Breast epithelium (tissue), 4 donors: ENCODE measurements at places on chromosomes 12 and 14.
A peak's percentile ranks its signal among the peaks of the same experiment; 100 is the strongest.

- DNase-seq = no peak
Measured at GRCh38 chr12:68631227-68631626, 20.5 kb downstream of the RAP1B start.

DNA sequence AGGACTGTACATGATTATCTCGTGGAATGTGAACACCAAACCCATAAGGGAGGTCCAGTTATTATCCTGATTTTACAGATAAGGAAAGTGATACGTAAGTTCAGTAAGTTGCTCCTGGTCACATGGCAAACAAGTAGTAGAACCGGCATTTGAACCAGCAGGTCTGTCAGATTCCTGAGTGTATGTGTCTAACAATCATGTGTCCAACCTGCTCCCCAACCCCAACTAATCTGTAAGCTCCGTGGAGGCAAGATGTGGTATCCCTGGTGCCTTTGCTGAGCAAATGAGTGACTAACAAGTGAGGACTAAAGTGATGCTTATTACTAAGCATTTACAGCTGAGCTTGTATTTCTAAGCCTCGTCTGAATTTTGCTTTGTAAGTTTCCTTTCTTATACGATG, 65.9 kb downstream of the PTPN21 start:
- no peak for DNase-seq

- DNase-seq = no peak
Measured at GRCh38 chr12:64840949-64841717, 16.7 kb downstream of the TBC1D30 start.

DNA sequence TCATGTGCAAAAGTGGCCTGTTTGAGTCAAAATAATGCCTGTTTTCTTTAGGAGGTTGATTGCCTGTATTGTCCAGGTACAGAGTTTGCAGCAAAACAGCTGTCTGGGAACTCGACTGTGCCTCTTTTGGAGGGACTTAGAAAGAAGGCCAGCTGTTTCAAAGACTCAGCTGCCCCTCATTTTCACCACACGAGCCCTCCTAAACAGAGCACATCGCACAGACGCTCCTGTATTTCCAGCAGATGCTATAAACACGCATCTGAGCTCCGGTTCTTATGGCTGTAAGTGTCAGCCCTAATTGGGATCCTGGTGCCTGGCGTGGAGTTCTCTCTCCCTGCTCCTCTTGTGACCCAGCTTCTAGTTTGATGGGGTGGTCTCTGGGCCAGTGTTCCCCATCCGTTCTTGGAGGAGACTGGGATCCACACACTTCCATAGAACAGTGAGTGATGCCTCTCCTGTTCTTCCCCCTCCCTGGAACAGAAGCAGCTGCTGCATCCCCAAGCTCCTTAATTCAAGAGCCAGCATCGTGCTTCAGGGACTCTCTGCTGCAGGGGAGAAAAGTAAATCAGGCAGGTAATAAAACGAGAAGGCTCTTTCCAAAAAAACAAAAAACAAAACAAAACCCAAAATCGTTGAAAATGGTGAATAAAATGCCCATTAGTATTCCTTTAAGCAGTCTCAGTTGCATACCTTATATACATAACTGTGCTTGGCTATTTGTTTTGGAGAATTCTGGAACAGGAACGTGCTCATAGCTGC, 269.0 kb downstream of the SLC15A4 start:
- DNase-seq = no peak

DNA sequence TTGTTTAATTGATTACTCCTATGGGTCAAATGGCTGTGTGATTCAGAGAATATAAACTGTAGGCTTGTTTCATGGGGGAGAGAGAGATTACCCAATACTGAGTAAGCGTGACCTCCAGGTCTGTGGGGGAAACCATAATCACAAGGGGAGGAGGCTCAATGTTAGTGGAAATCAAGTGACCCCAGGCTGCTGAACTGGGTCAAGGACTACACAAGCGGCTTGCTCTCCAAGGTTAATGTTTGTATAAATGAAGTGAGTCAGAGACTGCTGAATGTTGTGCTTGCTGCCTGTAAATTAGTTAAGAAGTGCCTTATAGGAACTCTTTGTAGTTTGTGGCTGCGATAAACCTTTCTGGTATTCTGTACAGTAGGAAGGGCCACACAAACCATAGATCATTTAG, 479.7 kb downstream of the AACS start:
- no peak for DNase-seq

GRCh38 chr12:131332224-131332623, 378.5 kb downstream of the ADGRD1 start:
- DNase-seq = peak; percentile 1

- no peak for DNase-seq
Measured at GRCh38 chr14:65134651-65135579, 32.6 kb upstream of the MAX start.

DNA sequence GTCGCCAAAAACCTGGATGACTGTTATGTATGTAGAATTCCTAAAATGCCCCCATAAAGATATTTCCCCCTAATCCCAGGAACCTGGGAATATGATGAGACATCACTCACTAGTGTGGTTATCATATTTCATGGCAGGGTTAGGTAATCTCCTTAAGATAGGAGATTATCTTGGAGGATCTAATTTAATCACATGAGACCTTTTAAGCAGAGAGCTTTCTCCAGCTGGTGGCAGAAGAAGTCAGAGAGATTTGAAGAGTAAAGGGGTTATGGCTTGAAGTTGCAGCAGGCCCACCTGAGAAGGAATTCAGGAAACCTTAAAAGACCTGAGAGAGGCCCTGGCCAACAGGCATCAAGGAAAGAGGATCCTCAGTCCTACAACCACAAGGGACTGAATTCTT, 53.6 kb downstream of the DYRK2 start:
- DNase-seq = no peak

DNA sequence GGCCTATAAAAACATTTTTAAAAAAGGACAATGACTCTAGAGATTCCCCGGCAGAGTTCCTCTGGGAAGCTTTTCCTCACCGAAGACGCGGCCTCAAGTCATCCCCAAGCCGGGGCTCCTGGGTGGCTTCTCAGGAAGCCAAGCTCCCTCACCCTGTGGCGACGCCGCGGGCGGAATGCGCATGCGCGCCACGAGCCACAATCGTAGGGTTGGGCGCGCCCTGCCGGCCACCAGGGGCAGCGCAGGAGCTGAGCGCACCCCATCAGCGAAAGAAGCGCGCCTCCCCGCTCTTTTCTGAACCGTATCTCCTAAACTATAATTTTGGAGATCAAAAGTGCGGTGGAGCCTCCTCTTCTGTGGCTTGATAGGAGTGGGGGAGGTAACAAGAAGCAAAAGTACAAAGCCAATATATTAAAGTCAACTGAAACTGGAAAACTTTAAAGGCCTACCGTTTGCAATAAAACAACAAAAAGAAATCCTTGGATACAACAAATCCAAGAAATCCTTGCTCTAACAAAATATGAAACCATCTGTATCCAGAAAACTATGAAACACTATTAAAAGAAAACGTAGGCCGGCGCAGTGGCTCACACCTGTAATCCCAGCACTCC, 17.4 kb upstream of the CHFR start:
- peak; percentile 74 for DNase-seq

- DNase-seq = no peak
Measured at GRCh38 chr12:40921563-40922163, 229.4 kb downstream of the CNTN1 start.

GRCh38 chr12:107360033-107360432, 266.7 kb upstream of the CRY1 start:
- no peak for DNase-seq

DNA sequence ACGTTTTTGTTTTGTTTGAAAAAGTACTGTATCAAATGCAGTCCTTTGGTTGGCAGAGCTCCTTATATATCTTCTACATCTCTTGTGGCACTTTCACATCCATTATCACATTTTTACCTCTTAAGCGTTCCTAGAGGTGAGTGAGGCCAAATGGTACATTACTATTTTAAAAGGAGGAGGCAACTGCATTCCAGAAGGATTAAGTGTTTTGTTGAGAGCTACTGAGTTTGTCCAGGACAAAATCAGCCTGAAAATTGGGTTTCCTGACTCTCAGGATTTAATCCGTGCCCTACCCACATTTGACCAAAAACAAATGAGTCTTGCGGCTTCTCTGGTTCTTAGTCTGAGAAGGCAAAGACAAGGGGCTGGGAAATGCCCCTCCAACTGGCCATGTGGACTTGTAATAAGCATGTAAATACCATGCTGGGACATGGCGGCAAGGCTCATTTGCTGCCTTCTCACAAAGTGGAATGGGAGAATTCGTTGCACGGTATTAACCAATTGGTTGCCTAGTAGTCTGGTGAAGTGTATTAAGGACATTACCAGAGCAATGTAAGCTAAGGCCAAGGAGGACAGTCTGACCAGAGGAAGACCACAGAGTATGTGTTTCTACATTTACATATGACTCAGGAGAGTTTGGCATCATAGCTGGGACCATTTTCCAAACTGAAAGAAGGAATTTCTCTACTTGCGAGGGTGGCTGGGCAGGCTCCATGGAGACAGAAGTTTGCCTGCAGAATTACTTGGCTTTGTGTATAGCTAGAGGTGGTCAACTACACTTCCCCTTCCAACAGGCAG, 175.8 kb upstream of the PLXNC1 start:
- DNase-seq = no peak

GRCh38 chr14:55851961-55852360, 266.2 kb upstream of the PELI2 start:
- DNase-seq = no peak

DNA sequence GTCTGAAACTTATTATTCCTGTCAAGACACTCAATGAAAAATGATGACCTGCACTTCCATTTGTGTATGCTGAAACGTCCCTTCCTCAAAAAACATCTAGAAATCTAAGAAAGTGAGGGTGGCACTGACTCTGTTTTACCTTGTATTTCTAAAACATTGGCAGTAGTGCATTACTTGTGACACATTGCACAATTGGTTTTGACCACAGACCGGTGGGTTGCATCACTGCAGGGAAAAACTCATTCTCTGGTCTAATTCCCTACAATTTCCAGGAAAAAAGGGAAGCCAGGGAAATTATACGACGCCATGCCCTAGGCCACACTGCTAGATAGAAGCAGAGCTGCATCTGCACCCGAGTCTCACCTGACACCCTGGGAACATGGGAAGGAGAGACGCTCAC, 156.7 kb downstream of the NTF3 start:
- DNase-seq = no peak

- no peak for DNase-seq
Measured at GRCh38 chr12:72323881-72324280, 51.7 kb downstream of the TRHDE start.

DNA sequence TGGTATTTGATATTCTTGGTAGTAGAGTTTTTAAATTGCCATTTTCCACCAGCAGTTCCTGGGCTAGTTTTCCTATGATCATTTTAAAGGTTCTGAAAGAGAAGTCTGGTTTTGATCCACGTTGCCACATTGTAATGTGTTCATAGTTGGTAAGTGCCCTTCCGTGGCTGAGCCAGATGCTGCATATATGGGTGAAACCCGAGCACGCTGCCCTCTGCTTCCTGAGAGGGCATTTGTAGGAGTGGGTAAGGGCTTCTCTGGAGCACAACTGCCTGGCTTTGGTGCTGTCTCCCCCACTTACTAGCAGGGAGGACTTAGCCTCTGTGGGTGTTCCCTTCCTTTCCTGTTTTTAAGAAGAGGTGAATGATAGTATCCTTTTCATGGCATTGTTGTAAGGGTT, 7.1 kb downstream of the SNRNP35 start:
- no peak for DNase-seq

GRCh38 chr14:94970941-94971730, 186.2 kb downstream of the DICER1 start:
- no peak for DNase-seq

GRCh38 chr14:81192594-81192993, 28.2 kb downstream of the GTF2A1 start:
- no peak for DNase-seq

GRCh38 chr14:77843195-77843594, 43.3 kb downstream of the ADCK1 start:
- no peak for DNase-seq

DNA sequence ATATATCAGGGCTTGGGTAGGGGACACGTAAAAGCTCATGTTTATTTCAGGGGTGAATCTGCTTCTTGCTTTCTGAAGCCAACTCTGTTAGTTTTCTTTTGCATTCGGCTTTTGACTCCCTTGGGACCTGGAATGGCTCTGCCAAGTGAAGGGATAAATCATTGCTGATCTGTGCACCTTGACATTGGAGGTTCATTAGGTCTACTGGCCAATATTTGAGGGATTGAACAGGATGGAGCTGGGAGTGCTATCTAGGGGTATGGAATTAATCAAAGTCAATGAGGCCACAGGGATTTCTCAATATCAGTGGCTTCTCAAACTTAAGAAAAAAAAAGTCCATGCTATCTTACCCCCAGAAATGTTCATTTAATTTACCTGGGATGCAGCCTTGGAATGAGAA, 203.5 kb upstream of the RMST start:
- DNase-seq = no peak

DNA sequence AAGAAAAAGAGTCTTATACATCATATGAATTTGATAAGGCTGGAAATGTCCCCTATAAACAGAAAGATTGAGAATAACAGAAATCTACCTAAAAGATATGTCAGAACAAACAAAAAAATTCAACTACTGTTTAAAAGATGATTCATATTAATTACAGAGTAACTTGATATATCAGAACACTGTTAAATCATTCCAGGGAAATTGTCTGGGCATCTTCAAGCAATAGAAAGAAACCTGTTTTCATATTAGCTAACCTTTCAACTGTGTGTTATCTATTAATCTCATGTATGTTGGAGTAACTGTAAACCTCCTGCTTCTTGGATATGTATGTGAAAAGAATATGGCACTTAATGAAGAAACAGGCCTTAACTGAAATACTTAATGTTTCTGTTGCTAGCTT, 96.7 kb downstream of the NUBPL start:
- DNase-seq = no peak

DNA sequence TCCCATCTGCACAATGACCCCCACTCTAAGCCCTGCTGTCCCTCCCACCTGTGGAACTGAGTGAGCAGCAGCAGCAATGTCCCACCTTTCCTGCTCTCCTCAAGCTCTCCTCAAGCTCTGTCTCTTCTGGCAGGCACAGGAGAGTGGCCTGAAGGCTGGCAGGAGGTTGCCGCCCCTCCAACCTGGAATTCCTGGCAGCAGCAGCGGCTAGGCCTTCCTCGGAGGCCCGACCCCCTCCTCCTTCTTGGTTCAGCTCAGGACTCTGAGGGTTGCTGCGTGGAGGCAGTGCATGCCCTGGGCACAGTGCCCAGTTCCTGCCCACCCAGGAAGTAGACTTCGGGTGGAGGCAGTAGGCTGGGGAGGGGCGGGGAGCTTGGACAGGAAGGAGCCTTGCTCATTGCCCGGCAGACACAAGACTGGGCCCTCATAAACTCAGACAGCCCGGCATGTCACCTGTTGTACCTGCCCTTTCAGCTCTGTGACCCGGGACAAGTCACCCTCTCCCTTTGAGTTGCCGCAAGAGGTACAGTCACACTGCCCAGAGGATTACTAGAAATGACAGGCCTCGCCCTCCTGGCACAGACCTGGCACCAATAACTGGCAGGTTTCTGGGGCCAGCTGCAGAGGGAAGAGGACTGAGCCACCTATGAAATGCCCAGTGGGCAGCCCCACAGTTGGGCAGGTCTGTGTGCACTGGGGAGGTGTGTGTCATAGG, 2.1 kb upstream of the SERPINA1 start:
- no peak for DNase-seq
